ENCODE measurements at places on chromosomes 1 and 21. TPM values are rescaled to one million over a fixed set of nuclear protein-coding genes. Genes with fewer than 3 reads are reported as not detected.

The ABCG1 gene
- not detected for total RNA-seq

The OR14K1 gene
- not detected for total RNA-seq

The SELP gene
- not detected for total RNA-seq

The GAS5 gene
- total RNA-seq, result 645 TPM

The HHAT gene
- 10.9 TPM for total RNA-seq

The RABIF gene
- 12.7 TPM for total RNA-seq

The LRRC53 gene
- not detected for total RNA-seq

The ACKR1 gene
- not detected for total RNA-seq
